Stimulated activated CD4-positive, alpha-beta T cell treated with anti-CD3 and anti-CD28 coated beads, TNF-alpha, amount 100 ng/mL, for 48 hours (primary cell): ENCODE measurements at places on chromosomes 4 and X.

DNA sequence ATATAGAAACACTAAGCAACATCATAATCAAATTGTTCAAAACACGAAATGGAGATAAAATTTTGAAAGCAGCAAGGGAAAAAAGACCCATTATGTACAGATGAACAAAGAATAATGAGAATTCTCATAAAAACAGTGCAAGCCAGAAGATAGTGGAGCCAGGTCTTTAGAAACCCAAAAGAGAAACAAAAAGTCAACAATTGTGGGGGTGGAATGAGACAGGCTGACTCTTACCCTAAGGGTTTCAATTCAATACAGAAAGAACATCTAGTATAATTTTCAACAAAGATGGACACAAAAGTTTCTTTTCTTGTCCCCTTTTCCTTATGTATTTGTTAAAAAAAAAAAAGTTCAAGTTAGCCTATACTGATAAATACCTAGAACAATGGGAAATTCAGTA lies 34.0 kb upstream of the MAGEB2 start:
- DNase-seq: no peak

GRCh38 chr4:4439782-4440181 lies 52.9 kb downstream of the NSG1 start:
- no peak for DNase-seq

DNA sequence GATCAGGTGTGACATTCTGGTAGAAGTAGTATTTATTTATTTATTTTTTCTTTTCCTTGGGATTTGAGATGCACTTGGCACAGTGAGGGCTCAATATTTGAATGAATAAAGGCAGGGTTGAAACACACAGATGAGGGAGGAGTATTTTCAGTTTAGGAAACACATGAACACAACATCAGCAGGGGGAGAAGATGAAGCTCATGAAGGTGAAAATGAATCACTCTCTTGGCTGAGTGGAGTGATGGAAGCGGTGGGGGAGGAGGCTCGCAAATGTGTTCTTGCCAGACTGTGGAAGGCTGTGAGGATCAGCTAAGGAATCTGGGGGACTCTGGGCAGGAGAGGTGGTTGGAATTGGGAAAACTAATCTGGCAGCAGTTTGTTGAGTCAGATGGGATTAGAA lies 55.3 kb downstream of the ARHGAP10 start:
- DNase-seq: no peak

GRCh38 chr4:68287704-68288392 lies 42.4 kb upstream of the TMPRSS11B start:
- no peak for DNase-seq

DNA sequence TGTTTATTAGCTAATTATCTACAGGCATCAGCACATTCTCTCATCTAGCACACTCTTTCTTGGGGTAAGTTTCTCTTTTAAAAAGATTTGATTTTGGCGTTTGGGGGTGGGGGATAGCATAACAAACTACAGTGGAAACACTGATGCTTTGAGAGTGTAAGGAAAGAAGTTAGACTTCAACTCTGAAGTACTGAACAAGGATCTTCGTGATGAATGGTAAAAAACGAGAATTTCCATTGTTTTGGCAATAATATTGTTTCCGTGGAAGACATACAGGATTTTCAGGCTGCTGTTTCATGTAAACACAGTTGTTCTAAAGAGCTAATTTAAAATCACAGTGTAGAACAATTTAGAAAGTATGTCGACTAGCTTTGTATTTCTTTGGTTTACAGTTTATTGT lies 451 bp downstream of the LPAR4 start:
- no peak for DNase-seq

GRCh38 chrX:153642655-153643430 lies 4.2 kb upstream of the DUSP9 start:
- DNase-seq: no peak

GRCh38 chr4:1731180-1731579 lies 9.9 kb downstream of the TACC3 start:
- no peak for DNase-seq

DNA sequence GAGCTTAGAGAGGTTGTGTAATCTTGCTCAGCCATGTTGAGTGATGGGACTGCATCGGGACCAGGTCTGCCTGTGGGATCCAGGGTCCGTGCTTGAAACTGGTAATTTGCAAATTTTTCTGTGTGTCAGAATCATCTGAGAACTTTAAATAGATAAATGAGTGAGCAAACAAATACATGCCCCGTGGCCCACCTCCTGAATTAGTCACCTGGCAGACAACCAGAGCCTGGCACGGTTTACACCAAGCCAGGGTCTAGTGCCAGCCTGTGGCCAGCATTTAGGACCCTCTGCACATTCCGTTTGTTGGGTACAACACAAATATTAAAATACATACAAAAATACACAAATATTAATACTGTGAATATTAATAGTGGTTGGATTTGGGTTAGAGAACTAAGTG lies 90.6 kb upstream of the STOX2 start:
- DNase-seq: no peak

DNA sequence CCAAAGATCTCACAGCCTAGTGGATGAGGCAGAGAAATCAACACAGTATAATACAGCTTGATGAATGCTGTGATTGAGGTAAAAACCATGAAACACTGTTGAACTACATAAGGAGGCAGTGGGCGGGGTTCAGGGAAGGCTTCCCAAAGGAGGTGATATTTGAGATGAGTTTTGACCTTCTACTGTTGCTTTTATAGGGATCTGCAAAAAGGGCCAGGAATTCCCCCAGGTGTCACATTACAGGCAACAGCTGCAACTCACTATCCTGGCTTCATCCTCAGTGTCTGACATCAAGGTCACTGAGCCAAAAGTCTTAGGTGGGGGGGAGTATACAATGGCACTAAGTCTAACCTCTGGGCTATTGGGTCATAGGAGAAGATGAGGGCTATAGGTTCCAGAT lies 185.7 kb upstream of the NRK start:
- no peak for DNase-seq

- no peak for DNase-seq
Measured at GRCh38 chrX:551306-551705, 79.3 kb upstream of the SHOX start.

GRCh38 chr4:85154591-85154990 lies 188.1 kb upstream of the WDFY3 start:
- no peak for DNase-seq

GRCh38 chr4:77127215-77127614 lies 29.8 kb upstream of the CCNG2 start:
- DNase-seq: no peak

GRCh38 chrX:133090236-133090809 lies 6.6 kb downstream of the USP26 start:
- DNase-seq: no peak

DNA sequence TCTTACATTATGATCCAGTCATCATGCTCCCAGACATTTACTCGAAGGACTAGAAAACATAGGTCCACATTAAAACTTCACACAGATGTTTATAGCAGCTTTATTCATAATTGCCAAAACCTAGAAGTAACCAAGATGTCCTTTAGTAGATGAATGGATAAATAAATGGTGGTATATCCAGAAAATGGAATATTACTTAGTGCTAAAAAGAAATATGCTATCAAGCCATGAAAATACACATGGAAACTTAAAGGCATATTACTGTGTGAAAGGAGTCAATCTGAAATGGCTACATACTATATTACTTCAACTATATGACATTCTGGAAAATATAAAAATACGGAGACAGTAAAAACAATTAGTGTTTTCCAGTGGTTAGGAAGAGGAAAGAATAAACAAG lies 1039.1 kb upstream of the INTU start:
- no peak for DNase-seq

GRCh38 chrX:85031505-85031904 lies 27.8 kb downstream of the APOOL start:
- DNase-seq: no peak

- DNase-seq: no peak
Measured at GRCh38 chr4:65667506-65668041, 2.7 kb downstream of the EPHA5 start.
